Muscle of back (tissue), 13 donors: ENCODE measurements at places on chromosomes 7 and 10.

GRCh38 chr7:80775897-80776296 lies 137.5 kb downstream of the CD36 start:
- DNase-seq: no peak

GRCh38 chr10:125976960-125977605 lies 80.7 kb downstream of the FANK1 start:
- DNase-seq: no peak

GRCh38 chr10:80552151-80552646 lies 14.5 kb downstream of the SH2D4B start:
- DNase-seq: no peak

GRCh38 chr7:36315309-36315944 lies 74.2 kb upstream of the ANLN start:
- DNase-seq: no peak

- no peak for DNase-seq
Observed at GRCh38 chr7:137985897-137986251, 16.0 kb downstream of the CREB3L2 start.

DNA sequence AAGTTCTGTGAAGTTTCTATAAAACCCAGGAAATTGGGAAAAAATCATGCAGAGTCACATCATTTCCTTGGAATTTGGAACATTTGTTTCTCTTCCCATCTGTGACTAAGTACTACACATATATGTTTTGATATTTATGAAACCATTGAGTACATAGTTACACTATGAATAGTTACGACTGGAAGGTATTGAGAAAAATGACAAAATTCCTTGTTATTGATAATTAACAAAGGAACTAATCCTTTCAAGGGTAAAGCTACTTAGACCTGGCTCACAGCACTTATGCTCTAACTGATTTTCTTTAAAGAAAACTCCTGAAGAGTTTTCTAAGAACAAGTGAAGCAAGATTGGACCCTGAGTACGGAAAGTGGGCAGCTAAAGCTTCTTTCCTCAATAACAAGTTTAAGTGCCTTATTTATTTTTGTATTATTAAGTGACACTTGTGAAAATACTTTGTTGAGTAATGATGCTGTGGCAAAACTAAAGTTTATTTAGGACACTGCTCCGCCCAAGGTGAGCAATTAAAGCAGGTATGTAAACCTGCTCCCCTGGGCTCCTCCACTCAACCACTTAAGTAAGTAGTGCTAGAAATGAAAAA lies 12.0 kb upstream of the GLCCI1 start:
- DNase-seq: no peak

DNA sequence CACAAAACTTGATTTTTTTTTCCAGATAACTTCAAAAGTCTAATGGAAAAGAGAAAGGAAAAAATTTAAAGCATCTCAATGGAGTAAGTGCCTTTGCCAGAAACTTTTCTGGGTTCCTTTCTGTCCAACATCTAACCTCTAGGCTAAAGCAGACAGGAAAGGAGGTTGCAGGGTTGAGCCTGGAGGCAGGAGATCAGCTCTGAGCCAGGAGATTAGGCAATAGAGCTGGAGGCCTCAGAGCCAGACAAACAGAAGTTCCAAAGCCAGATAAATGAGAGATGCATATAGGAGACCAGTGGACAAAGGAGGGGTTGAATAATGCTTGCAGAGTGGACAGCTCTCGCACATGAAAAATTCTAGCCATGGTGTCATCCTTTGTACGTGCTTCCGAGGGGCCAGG lies 42.9 kb downstream of the CHN2 start:
- DNase-seq: peak; percentile 45

GRCh38 chr10:85642421-85643170 lies 724.0 kb downstream of the GRID1 start:
- DNase-seq: no peak

DNA sequence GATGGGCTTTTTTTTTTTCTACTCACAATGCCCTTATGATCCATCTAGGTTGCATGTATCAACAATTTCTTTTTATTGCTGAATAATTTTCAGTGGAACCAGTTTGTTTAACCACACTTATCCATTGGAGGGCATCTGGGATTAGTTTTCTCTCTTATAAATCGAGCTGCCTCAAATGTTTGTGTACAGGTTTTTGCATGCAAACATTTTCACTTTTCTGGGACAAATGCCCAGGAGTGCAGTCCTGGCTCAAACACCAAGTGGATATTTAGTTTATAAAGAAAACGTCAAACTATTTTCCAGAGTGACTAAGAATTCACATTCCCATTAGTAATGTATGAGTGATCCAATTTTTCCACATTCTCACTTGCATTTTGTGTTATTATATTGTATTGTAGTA lies 313.4 kb downstream of the CXCL12 start:
- DNase-seq: peak; percentile 85

- DNase-seq: no peak
Observed at GRCh38 chr7:117020591-117020973, 67.3 kb downstream of the ST7 start.

GRCh38 chr10:117170244-117170643 lies 27.0 kb upstream of the KCNK18 start:
- no peak for DNase-seq

DNA sequence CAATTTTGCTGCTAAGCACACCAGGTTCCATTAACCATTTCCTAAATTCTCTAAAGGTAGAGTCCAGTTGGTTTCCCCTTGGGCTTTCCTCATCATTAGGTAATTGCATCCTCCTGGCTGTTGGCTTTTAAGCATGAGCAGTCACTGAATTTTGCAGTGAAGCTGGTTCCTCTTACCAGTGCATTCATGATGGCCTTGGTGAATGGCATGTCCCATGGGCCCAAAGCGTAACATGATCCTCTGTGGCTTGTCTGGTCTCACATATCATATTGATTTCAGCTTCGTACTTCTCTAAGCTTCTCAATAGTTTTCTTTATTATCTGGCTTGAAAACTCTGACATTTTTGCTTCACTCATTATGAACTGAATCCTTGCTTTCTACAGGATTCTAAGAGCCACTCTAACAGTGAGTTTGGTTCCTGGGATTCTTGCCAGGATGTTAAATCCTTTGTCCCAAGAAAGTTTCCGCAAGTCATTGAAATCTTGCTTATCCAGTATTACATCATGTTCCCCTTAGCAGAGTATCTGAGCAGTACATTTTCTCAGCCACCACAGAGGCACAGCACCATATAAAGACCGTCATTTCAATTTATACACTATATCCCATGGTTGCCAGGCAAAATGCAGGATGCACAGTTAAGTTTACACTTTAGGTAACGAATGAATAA lies 134.2 kb downstream of the PTN start:
- DNase-seq: peak; percentile 5

DNA sequence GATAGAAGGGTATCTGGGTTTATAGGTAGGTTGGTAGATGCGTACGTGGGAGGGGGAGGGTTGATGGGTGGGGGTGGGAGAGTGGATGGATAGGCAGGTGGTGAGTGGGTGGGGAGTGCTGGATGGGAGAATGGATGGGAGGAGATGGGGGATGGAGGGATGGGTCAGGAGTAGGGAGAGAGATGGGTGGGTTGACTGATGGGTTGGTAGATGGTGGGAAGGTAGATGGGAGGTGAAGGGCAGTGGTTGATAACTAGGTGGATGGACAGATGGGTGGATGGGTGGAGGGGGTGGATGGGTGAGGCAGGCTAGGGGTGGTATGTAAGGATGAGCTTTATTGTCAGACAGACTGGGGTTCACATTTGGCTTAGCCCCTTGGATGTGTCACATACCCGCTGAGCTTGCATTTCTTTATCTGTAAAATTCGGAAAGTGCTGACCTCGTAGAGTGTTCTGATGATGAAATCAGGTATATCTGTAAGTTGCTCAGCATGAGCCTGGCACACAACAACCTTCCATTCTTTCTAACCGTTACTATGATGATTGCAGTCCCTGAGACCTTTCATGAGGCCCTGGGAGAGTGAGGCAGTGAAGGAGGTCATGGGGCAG lies 34.3 kb downstream of the SLIT1 start:
- no peak for DNase-seq

GRCh38 chr7:30278849-30279652 lies 5.3 kb upstream of the ZNRF2 start:
- DNase-seq: no peak

- peak; percentile 8 for DNase-seq
Observed at GRCh38 chr10:43596546-43596945, 9.7 kb upstream of the ZNF485 start.

DNA sequence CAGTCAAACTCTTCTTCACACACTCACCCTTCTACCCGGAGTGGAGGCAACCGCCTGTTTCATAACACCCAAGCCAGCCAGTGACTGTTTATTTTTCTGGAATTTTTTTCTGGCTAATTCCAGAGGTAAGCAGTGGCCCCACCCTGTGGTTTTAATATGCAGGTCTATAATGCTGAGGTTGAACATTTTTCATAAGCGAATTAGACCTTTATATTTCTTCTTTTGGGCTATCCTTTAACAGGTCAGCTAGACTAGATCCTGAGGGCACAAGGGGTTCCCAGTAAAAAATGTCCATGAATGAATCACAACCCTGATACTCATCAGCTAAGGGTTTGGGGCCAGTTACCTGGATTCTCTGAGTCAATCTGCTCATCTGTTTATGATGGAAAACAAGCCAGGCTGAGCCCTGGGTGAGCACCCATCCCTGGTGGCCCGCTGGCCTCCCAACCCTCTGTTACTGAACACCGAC lies 76.2 kb downstream of the GRB10 start:
- DNase-seq: no peak

DNA sequence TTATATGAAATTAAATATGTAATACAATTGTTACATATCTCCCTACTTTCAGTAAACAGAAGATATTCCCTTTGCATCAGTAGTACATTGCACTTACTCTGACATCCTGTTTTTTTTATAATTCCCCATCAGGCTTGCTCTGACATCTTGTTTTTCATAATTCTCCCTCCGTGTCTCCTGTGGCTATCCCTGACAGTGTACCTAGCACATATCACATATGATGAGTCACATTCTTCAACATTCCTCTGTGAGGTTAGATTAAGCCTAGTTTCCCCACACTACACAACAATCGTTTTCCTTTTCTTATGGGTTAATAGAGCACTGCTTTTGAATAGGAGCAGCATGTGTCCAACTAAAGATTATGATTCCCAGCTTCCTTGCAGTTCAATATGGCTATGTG lies 250.6 kb upstream of the NPVF start:
- no peak for DNase-seq

- DNase-seq: peak; percentile 74
Observed at GRCh38 chr10:16867556-16867955, 50.3 kb upstream of the RSU1 start.

GRCh38 chr7:157219154-157219553 lies 80.4 kb downstream of the UBE3C start:
- no peak for DNase-seq

- no peak for DNase-seq
Observed at GRCh38 chr7:51040787-51041186, 258.1 kb upstream of the GRB10 start.

DNA sequence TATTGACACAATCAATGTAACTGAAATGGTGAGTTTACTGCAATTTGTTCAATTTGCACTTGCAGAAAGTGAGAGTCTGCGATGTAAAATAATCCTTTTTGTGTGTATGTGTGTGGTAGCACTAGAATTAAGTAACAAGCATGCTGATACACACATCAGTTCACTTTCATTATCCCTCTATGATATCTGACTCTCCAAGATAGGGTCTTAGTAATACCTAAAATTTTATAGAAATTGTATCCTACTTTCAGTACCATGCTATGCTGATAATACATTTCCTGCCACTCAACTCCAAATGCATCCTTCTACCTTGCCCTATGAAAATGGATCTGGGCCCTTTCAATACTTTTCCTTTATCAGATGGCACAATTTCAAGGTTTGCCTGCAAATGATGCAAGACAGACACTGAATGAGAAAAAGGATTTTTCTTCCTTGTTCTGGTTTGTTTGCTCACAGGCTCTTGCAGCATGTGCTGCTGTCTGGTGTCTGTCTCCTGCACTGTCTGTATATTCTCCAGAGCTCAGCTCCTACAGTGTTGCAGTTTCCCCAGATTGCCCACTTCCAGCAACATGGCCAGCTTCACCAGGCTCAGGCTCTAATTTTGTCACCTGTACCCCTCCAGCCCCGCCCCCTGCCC lies 297.9 kb upstream of the HGF start:
- no peak for DNase-seq

DNA sequence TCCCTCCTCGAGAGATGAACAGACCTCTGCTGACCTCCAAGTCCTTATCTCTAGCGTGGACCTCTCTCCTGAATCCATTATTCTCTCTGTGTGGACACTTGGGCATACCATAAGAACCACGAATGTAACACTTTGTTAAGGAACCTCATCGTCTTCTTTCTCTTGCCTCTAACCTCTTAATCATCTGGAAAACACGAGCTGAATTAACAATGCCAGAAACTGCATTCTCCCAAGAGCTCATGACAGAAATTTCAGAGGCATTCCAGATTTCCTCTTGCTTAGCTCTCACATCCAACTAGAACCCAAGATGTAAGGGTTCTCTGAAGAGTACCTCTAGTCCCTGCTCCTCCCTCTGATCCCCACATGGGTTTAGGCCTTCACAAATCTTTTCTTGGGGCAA lies 101.5 kb downstream of the TRIL start:
- DNase-seq: no peak

DNA sequence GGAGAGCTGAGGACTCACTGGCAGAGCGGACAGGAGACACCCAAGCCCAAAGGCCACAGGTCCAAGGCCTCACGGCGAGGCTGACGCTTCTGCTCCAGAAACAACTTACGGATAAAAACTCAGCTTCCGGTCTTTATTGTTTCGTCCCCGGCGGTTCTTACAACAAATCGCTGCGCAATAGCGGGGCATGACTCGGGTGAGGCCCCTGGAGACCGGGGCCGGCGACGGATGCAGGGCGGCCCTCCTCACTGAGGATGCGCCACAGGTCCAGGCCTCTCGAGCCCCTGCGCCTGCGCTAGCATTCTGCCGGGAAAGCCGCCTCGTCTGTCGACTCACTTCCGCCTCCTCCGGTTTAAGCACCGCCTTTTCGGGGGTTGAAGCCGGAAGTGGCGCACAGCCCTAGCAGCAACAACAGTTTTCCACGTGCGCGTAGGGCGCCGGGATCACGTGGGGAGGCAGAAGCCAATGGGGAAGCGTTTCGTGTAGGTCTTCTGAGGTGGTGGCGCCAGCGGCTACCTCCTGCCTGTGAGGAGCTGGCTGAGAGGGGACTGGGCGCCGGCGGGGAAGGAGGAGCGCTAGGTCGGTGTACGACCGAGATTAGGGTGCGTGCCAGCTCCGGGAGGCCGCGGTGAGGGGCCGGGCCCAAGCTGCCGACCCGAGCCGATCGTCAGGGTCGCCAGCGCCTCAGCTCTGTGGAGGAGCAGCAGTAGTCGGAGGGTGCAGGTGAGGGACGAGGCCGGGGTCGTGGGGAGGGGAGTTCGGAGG lies at the start of the genes DNAJB9 and THAP5:
TSS of gene DNAJB9 (plus strand) at position 494 of the 765 bp plus-strand sequence. CDS start 1,853 bp downstream, outside the sequence.
TSS of gene THAP5 (minus strand) at position 326 of the 765 bp plus-strand sequence. CDS start at position 189, 137 bp downstream.
- peak; percentile 100 for DNase-seq

GRCh38 chr10:132326344-132326889 lies 5.6 kb upstream of the LRRC27 start:
- DNase-seq: no peak
